ENCODE measurements at places on chromosomes 3 and 15.
A peak's percentile ranks its signal among the peaks of the same experiment; 100 is the strongest.

GRCh38 chr3:138336454-138336999 lies 6.9 kb upstream of the NME9 start:
- DNase-seq, result no peak

DNA sequence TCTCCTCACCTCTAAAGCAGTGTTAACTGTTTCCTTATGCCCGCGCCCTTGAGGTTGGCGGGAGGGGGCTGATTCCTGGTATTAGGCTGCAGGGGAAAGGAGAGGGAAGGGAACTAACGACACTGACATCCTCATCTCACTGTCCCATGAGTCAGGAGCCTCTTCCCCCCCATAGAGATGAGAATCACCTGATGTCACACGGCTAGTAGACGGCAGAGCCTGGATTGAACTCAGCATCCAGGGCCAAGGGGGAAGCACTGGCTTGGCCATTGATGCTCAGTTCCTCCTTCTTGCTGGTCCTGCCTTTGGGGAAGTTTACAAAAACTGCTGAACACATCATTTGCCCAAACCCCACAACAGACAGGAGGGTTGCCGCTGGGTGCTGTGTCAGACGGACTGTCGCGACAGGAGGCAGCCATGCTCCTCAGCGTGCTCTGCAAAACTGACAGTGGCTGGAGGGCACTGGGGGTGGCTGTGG lies 38.5 kb downstream of the IDH2 start:
- DNase-seq, result no peak

DNA sequence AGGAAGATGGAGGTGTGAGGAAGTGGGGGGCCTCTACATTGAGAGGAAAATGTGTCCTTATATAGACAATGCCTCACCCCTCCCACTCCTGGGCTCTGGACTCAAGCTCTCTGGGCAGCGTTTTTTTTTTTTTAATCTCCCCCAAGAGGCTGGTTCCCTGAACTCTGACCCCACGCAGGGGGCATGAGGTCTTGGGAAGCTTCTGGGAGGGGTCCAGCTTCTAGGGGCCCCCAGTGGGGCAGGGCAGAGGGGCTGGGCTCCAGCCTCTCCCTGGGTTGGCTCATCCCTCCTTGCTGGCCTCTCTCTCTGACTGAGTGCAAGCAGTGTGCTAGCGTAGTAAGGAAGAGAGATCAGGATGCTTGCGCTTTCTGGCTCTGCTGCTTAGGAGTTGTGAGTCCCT lies 101.4 kb upstream of the HACD2 start:
- DNase-seq, result no peak

GRCh38 chr3:15273227-15273626 lies 59.2 kb downstream of the SH3BP5 start:
- DNase-seq, result no peak

DNA sequence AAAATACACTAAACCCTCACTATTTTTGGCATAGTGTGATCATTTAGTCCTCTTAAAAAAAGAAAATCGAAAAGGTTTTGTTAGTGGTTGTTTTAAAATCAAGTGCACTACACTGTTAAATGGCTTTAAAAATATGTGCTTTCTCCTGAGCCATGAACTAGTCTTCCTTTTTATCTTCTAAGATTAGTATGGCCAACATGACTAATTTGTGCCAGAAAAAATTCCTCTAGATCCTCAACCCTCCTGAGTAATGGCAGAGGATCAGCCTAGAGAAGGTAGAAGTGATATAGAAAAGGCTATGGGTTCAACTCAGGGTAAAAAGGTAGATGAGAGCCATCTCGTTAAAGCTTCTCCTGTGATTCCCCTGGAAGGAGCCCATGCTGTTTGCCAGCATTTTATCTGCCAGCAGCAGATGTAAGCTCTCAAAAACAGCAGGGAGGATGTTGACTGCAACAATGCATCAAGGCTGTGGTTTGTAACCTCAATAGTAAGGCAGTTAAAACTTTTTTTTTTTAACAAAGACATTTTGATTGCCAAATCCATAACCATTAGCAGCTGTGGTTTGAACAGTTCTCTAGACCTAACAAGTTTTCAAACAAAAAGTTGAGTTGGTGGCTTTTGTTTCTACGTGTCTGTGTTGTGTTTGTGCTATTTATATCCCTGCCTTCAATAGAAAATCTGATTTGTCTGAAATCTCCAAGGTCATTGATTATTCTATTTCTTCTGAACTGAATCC lies 30.2 kb upstream of the ZNF609 start:
- no peak for DNase-seq

GRCh38 chr3:156483961-156484787 lies 70.7 kb downstream of the SSR3 start:
- peak; percentile 18 for DNase-seq

DNA sequence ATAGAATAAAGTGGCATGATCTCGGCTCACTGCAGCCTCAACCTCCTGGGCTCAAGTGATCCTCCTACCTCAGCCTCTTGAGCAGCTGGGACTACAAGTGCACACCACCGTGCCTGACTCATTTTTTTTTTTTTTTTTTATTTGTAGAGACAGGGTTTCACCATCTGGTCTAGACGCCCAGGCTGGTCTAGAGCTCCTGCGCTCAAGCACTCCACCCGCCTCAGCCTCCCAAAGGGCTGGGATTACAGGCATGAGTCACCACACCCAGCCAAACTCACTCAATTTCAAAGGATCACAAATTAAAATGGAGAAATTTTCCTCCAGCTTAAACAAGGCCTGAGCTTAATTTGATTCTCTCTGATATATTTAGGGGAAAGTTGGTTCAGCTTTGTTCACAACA lies 27.3 kb upstream of the NMB start:
- no peak for DNase-seq

GRCh38 chr3:22111226-22111625 lies 360.2 kb upstream of the ZNF385D start:
- no peak for DNase-seq

DNA sequence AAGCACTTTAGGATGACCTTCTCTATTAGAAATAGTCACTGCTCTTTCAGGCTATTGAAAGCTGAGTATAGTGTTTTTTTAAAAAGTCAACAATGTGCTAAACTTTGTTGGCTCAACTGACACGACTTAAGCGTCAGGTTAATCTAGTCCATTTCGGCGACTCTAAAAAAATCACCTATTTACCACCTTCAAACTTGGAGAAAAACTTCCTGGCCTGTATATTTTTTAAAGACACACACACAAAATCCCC lies 517.8 kb downstream of the FOXP1 start:
- DNase-seq, result no peak

DNA sequence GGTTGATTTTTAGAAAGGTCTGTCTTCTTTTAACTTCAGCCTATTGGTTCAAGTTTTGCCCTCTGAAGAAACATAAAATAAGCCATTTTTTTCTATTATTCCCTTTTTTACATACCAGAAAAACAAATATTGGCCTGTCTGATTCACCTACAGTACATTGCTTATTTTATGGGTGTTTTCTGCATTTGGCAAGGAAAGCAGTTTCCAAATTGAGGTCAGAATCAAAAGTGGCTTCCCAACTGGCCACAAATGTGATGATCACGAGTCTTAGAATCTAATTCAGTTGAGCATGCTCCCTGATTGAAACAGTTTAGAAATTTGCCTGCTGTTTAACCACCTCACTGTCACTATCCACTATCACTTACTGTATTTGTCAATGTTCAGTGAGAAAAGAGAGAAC lies 106.9 kb upstream of the CHMP2B start:
- DNase-seq, result no peak

- DNase-seq, result no peak
Observed at GRCh38 chr3:139530717-139531116, 8.8 kb downstream of the RBP1 start.

- no peak for DNase-seq
Observed at GRCh38 chr3:59289831-59290230, 240.0 kb upstream of the CFAP20DC start.

DNA sequence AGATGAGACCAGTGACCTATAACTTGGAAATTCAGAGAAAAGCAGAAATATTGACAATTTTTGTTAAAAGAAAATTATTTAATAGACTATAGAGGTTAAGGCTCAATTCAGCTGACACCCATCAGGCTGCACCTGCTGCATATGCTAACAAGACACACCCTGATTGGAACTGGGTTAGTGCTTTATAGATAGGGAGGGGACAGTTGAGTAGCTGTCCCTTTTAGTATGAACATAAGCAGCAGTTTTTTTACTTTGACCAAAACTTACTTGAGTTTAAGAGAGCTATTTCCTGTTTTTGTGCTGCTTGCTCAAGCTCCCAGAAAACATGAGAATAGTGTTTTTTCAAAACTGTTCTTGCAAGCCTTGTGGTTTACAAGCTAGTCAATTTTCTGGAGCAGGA lies 292.6 kb downstream of the LRRC3B start:
- no peak for DNase-seq

DNA sequence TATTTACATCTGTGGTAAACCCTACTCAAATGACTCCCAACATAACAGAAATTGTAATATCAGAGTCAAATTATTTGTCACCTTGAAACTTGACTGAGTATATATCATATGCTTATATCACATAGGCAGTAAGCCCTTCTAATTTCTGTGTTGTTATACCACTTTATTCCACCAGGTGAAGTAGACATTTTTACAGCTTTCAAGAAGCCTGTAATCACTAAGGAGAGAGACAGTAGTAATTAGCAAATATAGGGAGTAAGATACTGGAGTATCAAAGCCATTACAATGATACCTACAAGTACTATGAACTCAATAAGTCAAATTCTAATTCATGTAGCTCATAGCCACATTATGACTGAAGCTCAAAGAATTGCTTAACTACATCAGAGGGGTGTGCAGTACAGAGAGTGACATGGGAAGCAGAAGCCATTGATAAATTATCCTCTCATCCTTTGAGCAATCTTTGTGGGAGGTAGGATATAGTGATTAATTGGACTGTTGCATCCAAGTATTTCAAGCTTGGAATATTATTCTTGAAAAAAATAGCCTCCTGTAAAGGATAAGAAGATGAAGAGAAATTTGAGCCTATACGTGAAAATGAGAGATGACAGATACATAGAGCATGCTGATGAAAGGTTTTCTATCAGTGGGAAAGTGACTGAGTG lies 1005.9 kb downstream of the ZPLD1 start:
- DNase-seq, result no peak

- no peak for DNase-seq
Observed at GRCh38 chr3:98952404-98952803, 50.9 kb upstream of the DCBLD2 start.

- DNase-seq, result no peak
Observed at GRCh38 chr3:145070795-145071194, 1090.2 kb downstream of the PLOD2 start.

DNA sequence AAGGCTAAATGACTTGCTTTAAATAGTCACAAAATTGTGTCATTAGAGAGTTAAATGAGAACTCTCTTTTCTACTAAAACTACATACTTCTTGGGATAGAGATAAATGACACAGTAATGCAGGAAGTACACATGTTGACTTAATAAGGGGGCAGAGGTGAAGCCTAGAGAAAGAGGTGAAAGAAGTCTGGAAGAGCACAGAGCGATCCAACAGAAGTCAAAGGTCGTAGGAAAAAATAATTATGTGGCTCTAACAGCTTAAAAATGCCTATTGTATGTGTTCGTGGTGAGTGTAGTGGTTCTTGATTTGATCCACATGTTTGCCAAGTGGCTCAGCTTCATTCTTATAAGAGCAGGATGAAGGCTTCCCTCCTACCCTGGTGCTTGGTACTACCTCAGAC lies 61.7 kb downstream of the TMEM212 start:
- DNase-seq, result no peak

DNA sequence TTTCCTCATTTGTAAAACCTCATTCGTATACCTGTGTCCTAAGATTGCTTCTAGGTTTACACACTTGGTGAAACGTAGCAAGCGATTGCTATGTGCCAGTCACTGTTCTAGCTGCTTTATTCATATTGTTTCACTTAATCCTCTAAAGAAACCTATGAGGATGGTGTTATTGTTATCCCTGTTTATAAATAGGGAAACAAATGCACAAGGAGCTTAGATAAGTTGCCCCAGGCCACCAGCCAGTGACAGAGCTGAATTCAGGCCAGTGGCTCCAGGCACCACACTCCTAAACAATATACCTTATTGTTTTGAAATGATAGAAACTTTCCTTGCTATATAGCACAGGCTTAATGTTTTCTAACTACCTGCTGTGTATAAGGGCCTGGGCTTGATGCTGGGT lies 44.0 kb downstream of the LPP start:
- DNase-seq, result no peak

DNA sequence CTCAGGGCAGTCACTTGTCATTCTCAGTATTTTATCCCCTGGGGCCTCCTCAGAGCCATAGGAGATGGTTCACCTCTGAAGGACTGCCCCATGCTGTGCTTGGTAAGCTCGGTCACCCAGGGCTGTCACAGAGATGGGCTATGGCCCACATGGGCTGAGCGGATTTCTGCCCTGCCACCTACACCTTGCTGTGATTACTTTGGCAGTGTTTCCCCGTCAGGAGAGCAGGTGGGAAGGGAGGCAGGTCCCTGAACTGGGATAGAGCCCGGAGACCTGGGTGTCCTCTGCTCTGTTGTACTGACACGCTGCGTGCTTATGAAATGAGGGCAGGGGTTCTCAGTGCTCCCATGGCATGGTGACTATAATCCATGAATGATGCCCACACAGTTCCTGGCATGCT lies 48.9 kb downstream of the APBA2 start:
- DNase-seq, result no peak

- no peak for DNase-seq
Observed at GRCh38 chr3:75341324-75342067, 322.6 kb upstream of the FRG2C start.

DNA sequence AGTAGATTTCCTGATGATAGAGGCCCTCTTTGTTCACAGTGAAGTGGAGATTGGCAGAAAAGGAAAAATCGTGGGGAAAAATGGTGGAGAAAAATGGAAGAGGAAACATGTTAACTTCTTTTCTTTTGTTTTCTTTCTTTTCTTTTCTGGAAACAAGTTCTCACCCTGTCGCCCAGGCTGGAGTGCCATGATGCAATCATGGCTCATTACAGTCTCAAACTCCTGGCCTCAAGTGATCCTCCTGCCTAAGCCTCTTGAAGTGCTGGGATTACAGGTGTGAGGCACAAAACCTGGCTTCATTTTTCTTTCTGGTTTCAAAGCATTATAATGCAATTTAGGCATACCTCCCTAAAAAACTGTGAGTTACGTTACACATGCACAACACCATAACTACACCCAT lies 464.2 kb downstream of the MECOM start:
- DNase-seq, result no peak

DNA sequence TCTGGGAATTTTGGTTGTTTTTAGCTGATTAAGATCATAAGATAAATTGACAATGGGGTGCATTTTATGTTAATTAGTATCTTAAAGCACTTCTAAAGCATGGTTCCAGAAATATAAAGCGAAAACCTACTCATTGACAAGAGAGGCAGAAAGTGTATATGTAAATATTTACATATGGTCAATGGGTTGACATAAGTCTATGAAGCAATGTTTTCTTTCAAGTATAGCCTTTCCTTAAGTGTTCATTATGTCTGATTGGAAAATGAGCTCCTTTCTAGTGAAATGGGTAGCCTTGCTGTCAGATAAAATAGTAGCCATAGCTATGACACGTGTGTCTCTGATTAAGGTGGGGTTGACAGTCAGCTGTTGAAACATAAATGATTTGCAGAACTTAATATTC lies 365.2 kb upstream of the AGTR1 start:
- DNase-seq, result no peak

- no peak for DNase-seq
Observed at GRCh38 chr3:192079098-192079497, 618.1 kb downstream of the PYDC2 start.

GRCh38 chr15:85618956-85619491 lies 175.7 kb downstream of the KLHL25 start:
- DNase-seq, result peak; percentile 20

Data from T-helper 1 cell (primary cell).